ENCODE measurements at places on chromosomes 16 and 17.

- no peak for DNase-seq
Observed at GRCh38 chr16:14004031-14004728, 66.9 kb upstream of the MRTFB start.

DNA sequence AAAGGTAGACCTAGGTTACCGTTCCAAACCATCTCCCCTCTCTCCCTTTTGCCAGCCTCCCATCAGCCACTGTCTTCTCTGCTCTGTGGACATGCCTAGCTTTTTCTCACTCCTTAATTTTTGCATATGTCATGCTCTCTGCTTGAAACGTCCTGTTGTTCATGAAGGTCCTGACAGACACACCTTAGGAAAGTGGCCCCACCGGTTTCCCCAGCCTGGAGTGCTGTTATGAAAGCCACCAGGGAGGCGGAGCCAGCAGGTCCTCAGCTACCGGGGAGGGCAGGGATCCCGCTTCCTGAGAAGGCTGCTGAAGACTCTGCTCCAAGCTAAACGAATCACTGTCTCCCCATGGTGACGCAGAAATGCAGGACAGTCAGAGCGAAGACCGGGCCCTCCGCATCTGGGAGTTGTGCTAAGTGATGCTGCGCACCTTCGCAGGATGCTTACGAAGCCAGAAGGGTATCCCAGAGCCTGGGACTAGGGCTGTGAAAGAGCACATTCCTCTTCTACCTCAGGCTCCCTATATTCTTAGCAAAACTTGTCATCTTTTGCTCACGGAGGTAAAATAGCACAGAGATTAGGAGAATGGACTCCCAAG is 2.3 kb upstream of the SLC16A11 start:
- no peak for DNase-seq

DNA sequence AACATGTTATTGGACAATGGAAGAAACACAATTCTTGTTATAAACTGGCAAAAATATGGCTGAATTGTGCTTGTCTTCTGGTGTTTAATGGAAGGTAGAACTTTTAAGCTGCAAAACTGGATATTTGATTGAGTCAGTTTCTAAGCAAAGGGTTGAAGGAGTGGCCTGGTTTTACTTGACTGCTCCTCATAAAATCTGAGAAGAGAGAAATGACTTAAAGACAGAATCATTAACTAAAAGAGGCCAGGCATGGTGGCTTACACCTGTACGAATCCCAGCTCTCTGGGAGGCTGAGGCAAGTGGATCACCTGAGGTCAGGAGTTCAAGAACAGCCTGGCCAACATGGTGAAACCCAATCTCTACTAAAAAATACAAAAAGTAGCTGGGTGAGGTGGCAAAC is 770.7 kb downstream of the CDH11 start:
- DNase-seq: no peak

DNA sequence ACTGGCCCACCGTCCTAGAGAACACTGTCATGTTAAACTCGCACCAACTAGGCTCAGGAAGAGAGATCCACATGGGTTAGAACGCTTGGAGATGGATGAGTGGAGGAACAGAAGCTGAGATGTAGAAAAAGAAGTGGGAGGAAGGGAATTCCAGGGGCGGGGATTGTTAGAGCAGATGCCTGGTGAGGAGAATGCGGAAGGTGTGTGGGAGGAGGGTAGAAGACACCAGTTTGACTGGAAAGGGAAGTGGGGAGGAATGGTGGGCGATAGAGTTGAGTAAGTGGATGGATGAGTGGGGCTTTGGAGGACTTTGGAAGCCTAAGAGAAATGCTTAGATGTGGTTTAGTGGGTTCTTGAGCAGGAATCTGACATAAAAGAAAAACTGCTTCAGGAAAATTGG is 37.4 kb downstream of the DHX38 start:
- DNase-seq: no peak

- no peak for DNase-seq
Observed at GRCh38 chr16:73778887-73779286, 517.7 kb upstream of the PSMD7 start.

- no peak for DNase-seq
Observed at GRCh38 chr17:37605813-37606505, 3.3 kb downstream of the SYNRG start.

- DNase-seq: no peak
Observed at GRCh38 chr16:79659344-79659743, 58.8 kb upstream of the MAF start.

- no peak for DNase-seq
Observed at GRCh38 chr16:66238696-66239095, 127.8 kb upstream of the CDH5 start.

DNA sequence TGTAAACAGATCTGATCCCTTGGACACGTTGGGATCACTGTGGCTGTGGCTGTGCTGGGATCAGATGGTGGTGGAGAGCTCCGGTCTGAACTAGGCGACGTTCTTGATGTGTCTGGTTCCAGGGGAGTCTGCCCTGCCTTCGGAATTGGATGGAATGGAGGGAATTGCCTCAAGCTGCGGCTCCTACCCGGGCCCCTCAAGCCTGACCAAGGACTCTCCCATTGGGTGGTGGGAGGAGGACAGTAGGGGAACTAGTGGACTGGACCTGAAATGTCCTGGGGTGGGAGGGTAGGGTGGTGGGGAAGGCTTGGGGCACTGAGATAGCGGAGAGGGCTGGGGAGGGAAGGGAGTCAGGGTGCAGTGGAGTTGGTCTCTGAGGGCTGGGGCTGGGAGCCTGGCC is 3.2 kb upstream of the UBALD1 start:
- no peak for DNase-seq

DNA sequence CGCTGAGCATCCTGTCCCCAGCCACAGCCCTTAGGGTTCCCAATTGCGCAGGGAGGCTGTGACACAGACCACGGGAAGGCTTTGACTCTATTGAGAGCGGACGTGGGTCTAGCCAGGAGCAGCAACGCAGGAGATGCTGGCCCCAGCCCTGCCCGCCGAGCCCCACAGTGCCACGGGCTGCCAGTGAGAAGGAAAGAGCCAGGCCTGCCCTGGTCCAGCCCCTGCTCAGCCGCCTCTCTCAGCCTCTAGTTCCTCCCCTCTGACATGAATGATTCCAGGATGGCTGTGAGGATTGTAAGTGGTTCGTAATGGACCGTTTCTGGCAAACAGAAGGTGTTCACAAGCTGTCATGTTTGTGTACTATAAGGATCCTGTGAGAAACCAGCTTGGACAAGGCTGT is 2.5 kb downstream of the BHLHA9 start:
- no peak for DNase-seq

- no peak for DNase-seq
Observed at GRCh38 chr16:57125969-57126368, 33.6 kb downstream of the CPNE2 start.

GRCh38 chr17:37677021-37677420 is 33.8 kb upstream of the DDX52 start:
- no peak for DNase-seq

DNA sequence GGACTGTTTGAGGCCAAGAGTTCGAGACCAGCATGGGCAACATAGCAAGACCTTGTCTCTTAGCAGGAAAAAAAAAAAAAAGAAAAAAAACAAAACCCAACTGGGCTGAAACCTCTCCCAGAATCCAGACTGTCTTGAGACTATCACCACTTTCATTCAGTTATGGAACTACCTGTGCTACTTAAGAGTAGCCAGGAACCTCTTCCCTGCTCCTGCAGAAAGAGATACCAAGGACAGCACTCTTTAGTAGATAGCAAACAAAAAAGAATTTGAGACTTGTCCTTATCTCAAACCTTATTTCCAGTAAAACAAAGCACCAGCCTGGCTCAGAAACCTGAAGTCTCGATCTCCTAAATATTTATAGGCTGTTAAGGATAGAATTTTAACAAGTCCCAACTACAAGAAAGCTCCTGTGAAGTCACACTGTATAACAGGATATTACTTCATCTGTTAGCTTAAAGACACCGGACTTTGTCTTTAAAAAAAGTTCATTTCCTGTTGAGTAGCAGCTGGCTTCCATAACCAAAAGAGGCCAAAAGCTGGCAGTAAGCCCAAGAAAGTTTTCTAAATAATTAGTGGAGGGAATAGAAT is 5.1 kb downstream of the CDR2 start:
- DNase-seq: no peak

- DNase-seq: no peak
Observed at GRCh38 chr16:55367866-55368603, 44.0 kb downstream of the IRX6 start.

DNA sequence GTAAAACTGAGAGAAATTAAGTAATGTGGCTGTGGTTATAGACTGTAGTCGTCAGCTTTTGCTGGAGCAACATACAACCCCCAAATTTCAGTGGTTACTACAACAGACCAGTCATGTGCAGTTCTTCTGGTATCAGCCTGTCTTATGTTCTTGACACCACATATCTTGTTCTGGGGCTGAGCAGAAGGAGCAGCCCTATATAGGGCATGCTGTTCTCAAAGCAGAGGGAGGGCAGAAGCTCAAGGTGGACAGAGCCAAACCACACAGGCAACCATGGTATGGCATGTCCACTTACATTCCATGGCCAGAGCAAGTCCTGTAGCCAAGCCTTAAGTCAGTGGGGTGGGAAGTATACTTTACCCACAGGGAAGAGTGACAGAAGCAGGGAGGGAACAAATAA is 7.7 kb downstream of the PRKAR1A start:
- DNase-seq: no peak

GRCh38 chr17:74623693-74624093 is at the start of gene CD300E:
Gene CD300E (minus strand): TSS chr17:74623738. CDS start chr17:74623621, 117 bp downstream.
- DNase-seq: no peak

DNA sequence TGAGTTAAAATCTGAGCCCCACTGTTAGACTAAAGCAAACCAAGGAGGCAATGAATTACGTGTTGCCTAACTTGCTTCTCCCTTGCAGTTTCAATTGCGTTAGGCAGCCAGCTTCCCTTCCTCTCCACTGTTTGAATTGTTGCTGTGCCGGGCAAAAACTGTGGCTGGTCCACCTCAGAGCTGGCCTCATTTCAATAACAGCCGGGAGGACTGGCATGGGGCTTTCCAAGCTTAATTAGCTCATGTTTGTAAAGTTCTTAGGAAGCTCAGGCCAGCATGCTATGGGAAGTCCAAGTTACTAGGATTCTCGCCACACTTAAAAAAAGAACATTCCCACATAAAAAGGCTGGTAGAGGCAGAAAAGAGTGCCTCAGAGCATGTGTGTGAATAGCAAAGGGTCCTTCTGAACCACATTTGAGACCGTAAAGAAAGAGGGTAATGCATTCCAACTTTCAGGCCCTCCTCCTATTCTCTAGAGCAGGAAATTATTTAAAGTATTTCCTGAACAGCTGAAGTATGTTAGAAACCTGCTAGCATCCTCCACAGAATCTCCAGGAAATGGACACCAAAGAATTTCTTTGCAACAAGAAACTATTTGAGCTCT is 79.0 kb upstream of the SMURF2 start:
- no peak for DNase-seq

- DNase-seq: no peak
Observed at GRCh38 chr16:71423865-71424264, 18.0 kb downstream of the TLE7 start.

GRCh38 chr16:57807968-57808528 is 5.8 kb upstream of the KIFC3 start:
- DNase-seq: no peak

- no peak for DNase-seq
Observed at GRCh38 chr16:9340526-9341256, 249.2 kb downstream of the HAPSTR1 start.

GRCh38 chr17:75827308-75828075 is 16.7 kb downstream of the UNC13D start:
- peak; percentile 26 for DNase-seq

DNA sequence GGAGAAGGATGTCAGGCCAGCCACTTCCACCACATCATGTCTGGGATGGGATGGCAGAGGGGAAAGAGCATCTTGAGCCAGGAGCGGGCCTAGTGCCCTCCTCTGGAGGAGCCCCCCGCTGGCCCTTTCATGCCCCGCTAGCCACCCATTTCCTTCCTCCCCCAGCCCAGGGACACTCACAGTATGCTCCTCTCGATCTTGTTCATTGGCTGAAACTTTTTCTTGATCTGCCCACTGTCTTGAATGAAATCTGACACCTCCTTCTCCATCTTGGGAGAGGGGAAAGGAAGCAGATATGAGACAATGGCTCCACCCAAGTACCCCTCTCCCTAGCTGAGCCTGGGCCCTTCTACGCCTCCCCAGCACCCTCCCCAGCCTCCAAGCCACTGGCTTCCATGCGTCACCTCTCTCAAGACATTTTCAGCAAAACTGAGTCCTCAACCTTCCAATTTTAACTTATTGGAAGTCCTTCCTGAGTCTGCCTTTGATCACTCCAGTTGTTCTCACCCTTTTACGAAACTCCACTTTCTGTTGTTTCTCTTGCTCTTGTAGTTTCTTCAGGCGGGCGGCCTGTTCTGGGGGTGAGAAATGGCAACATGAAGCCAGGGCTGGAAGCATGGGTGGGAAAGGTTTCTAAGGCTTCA is 7.2 kb downstream of the SPAG7 start:
- DNase-seq: no peak

DNA sequence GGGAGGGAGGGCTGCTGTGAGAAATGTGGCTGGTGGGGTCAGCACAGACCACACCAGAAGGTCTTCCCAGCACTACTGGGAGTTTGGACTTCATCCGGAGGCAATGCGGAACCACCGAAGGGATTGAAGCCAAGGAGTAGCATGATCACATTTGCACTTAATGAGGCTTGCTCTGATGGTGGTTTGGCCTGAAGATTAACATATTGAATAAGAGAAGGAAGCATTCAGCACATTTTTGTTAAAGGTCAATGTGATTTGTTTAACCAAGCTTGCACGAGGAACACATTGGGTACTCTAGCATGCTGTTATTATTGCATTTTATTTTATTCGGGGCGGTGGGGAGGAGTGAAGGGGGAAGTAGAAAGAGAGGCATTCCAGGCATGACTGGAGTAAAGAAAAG is 378.6 kb downstream of the UTP18 start:
- DNase-seq: no peak

GRCh38 chr16:21088646-21089538 is 61.8 kb downstream of the DNAH3 start:
- no peak for DNase-seq

- DNase-seq: no peak
Observed at GRCh38 chr17:39761861-39762496, 24.2 kb downstream of the GRB7 start.

GRCh38 chr17:79960788-79961522 is 74.7 kb downstream of the TBC1D16 start:
- DNase-seq: no peak

- no peak for DNase-seq
Observed at GRCh38 chr17:37828651-37829124, 83.8 kb upstream of the HNF1B start.

GRCh38 chr16:75798714-75799113 is 72.4 kb upstream of the CPHXL start:
- no peak for DNase-seq

GRCh38 chr17:21194226-21194625 is 19.7 kb downstream of the TMEM11 start:
- no peak for DNase-seq

GRCh38 chr16:49494891-49495566 is 121.4 kb downstream of the C16orf78 start:
- no peak for DNase-seq

DNA sequence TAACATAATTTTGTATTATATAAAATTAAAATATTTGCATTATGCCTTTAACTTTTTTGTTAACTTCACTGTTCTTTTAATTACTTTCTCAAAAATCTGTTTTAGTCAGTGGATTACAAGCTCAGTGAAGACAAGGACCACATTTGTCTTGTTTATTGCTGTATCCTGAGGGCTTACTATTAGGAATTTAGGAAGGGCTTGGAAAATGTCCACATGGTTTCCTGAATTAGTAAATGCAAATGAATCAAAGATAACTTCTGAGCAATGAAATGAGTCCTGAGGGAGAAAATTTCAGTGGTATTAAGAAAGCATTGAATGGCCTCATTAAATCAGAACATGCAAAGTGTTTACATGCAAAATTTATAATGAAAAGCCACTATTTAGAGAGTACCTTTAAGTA is 1293.2 kb upstream of the GOT2 start:
- no peak for DNase-seq

Measured in brain pericyte (primary cell).